ENCODE measurements at places on chromosomes 11 and 22.

DNA sequence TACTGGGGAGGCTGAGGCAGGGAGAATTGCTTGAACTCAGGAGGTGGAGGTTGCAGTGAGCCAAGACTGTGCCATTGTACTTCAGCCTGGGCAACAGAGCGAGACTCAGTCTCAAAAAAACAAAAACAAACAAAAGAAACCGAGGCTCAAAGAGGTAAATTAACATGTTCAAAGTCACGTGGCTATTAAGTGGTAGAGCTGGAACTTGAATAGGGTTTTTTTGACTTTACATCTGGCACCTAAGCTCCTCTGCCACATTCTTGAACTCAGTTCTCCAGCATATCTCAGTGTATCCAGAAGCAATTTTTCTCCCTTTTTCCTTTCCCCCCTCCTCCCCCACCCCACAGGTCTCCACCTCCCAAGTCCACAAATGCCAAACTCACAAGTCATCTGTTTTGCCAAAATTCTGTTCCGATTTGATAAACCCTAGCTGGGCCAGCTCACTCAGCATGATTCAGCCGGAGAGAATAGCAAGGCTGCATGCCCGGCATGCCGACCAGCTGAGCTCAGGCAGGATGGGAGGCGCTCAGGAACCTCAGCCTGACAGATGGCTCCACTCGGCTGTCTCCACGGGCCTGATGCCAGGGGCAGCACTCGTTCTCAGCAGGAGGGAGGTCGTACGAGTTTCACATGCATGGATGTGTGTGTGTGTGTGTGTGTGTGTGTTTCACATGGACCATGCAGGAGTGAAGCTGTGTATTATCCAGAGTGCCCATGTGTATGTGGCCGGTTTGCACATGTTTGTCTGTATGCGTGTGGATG lies 63.2 kb upstream of the RRAS2 start:
- no peak for DNase-seq

GRCh38 chr22:25360411-25360810 lies 141.0 kb downstream of the CRYBB2 start:
- DNase-seq, result no peak

DNA sequence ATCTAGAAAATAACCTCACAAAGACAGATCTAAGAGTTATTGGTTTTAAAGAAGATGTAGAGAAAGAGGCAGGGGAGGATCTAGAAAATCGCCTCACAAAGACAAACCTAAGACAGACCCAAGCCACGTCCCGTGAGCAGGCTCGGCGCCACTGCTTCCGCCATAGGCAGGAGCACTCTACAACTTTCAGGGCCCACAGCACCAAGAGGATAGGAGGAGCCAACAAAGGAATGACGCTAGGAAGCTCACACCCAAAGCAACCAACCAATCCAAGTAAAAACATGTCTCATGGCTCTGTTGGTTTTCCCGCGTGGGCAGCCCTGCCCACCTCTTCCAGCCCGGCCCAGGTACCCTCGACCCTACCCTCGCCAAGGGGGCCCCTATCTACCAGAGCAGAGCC lies 4167.4 kb upstream of the OR11H1 start:
- no peak for DNase-seq

- no peak for DNase-seq
Observed at GRCh38 chr11:34970033-34970432, 53.6 kb downstream of the PDHX start.

GRCh38 chr11:104672897-104673296 lies 225.4 kb downstream of the CASP12 start:
- no peak for DNase-seq

DNA sequence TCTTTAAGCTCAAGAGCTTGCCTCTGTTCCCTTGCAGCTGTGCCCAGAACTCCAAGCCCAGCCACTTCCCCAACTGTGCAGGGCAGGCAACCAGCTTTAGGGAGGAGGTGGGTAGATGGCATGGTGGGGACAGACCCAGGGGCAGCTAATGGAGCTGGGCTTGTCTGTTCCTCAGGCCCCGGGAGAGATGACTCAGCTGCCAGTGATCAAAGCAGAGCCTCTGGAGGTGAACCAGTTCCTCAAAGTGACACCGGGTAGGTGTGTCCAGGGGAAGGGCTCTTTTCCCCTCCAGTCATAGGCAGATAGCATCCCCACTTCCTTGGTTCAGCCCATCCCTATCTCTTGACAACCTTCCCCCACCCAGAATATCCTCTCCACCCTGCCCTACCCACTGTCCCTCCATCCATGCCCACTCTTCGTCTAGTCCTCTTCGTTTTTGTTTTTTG lies 32.4 kb downstream of the CREB3L1 start:
- peak; percentile 51 for DNase-seq

DNA sequence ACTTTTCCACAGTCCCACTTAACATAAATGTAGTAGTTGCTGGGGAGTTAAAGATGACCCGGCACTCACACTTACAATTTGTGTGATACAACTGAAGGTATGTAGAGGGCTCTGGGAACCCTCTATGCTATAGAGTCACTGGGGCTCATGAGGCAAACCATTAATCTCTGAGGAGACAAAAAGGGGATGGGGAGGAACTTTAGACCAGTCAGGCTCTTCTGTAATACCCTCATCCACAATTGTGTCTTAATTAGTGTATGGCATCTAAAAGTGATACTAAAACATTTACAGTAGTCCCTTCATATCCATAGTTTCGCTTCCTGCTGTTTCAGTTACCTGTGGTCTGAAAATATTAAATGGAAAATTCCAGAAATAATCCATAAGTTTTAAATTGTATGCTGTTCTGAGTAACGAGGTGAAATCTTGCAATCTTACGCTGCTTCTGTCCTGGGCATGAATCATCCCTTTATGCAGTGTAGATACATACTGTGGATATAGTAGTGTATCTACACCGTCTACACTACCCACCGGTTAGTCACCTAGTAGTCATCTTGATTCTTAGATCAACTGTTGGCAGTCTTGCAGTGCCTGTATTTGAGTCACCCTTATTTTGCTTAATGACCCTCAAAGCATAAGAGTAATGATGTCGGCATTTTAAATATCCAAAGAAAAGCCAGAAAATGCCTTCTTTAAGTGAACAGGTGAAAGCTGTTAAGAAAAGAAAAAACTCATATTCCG lies 12.2 kb downstream of the CBL start:
- DNase-seq, result no peak

GRCh38 chr11:19673924-19674729 lies 38.5 kb upstream of the NAV2 start:
- no peak for DNase-seq

DNA sequence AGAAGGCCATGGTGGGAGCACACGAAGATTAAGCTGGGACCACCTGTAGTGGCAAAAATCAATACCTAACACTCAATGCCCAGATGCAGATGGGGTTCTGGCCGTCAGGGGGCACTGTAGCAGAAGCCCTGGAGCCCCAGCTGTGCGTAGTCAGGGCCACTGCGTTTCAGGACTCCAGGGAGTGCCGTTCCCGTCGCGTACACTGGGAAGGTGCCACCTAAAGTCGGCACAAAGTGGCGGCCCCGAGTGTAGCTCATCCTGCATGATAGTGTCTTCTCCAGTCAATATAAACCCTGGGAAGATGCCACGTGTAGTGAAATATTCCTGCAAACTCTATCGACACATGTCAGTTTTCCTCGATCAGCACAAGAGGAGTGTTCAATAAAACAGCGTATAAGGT lies 123.8 kb upstream of the NTM start:
- peak; percentile 0 for DNase-seq

All from AML-193 (cell line).